ENCODE measurements at places on chromosomes 16 and 17. TPM values are rescaled to one million over a fixed set of nuclear protein-coding genes. Genes with fewer than 3 reads are reported as not detected.

The ITGA3 gene
- 26.2 TPM for total RNA-seq

- no peak for DNase-seq
Measured at GRCh38 chr16:27725236-27726000, 175.5 kb downstream of the KATNIP start.

The MT4 gene
- not detected for total RNA-seq

DNA sequence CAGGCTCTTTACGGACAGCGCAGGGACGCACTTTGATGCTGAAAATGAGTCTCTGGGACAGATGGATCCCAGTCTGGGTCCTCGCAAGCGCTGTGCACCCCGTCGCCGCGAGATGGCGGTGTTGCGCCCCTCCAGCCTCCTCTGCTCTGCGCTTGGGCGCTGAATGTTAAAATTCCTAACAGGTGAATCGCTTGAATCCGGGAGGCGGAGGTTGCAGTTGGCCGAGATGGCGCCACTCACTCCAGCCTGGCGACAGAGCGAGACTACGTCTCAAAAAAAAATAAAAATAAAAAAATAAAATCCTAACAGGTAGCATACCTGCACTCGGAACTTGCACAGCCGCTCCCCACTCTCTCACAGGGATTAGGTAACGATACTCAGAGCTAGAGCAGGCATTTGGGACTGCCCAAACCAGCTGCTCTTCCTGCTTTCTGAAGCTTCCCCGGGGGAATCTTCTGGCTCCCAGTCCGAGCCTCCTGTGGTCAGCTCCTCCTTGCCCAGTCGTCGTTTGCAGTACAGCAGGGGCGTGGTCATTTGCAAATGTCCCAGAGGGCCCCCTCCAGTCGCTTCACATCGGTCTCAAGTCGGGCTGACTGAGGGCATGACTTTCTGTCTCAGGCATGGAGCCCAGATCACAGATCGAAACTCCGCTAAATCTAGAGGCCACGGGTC, 26.2 kb upstream of the OSGIN1 start:
- DNase-seq, result peak; percentile 86

The C1QL1 gene
- total RNA-seq, result 0.81 TPM

The CDK5R1 gene
- total RNA-seq, result 1.9 TPM

GRCh38 chr16:67516296-67517154, 12.1 kb upstream of the RIPOR1 start:
- DNase-seq, result no peak

The PIMREG gene
- total RNA-seq, result 0.38 TPM

DNA sequence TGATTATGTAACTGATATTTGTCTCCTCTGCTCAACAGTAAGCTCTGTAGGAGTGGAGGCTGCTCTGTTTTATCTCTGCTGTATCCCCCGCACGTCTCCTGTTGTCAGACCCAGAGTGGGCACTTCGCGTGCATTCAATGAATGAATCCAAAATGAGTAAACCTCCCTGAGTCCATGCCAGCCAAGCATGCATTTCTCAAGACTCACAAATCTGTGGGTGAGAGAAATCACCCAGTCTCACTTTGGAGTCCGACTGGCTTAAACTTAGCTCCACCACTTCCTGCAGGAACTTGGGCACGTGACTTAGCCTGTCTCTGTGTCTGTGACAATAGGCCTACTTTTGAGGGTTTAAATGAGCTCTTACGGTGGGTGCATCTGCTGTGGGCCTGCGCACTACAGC, 3.7 kb downstream of the PNPO start:
- DNase-seq, result no peak

DNA sequence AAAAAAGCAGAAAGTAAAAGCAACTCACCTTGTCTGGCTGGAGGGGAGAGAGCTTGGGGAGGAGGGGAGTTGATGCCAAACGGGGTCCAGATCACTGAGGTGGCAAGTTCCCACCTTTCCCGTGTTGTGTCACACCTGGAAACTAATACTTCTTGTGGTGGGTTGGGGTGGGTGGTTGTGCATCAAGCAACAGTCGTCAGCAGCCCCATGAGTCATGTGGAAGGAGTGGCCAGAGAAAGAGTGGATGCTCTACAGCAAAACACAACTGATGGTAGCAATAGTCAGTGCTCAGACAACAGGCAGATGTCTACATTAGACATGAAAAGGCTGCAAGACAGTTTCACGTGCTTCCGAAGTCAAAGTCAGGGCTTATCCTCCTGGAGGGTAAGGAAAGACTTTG, 35.4 kb downstream of the ARSG start:
- no peak for DNase-seq

DNA sequence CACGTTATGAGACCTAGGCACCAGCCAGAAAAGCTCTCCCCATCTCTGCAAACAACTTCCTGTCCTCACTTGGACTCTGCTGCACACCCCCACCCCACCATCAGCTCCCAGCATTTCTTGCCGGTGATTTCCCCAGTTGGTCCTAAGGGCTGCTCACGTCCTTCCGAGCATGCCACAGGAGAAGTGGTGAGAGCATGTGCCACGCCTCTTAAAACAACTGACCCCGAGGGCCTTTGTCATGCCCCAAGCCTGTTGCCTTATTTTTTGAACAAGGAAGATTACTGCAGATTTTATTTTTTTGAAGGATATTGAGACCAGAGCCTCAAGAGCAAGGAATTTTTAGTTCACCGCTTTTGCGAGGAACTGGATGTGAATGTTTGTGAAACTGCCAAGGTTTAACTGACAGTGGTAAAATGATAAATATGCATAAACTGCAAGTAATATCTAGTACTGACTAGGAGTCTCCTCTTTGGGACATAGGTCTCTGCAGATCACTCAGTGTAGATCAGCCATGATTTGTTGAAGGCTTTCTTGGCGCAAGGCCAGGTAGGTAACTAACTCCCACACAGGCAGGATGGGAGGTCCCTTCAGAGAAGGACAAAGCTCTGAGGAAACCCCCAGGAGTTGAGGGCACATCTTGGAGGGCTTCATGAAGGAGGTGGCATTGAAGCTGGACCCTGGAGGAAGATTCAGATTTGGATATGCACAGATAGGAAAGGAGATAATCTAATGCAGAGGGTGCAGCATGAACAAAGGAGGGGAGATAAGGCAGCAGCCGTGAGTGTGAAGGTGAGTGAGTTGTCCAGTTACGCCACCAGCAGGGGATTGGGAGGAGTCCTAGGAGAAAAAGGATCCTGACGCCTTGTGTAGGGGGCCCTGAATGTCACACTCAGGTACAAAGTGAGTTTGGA, 44.7 kb downstream of the TMEM132E start:
- no peak for DNase-seq

The C16orf96 gene
- 0.08 TPM for total RNA-seq

DNA sequence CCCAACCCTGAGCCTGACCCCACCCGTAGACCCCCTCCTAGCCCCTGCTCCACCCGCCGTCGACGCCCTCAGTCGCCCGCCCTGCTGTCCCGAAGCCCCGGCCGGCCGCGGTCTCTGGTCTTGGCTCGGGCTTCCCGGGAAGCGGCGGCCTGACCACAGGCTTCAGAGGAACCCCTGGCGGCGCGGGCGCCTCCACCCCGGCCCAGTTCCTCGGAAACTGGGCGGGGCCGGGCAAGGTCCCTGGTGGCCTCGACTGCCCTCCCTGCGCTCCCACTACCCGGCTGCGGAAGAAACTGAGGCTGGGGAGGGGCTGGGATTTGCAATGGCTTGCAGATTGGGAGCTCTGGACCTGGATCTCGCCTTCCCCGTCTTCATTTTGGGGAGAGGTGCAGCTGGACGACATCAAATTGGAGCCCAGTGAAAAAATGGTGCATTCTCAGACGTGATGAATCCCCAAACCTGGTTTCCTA, 692 bp upstream of the SOCS1 start:
- DNase-seq, result peak; percentile 89

The SLFN12 gene
- total RNA-seq, result 5.4 TPM

DNA sequence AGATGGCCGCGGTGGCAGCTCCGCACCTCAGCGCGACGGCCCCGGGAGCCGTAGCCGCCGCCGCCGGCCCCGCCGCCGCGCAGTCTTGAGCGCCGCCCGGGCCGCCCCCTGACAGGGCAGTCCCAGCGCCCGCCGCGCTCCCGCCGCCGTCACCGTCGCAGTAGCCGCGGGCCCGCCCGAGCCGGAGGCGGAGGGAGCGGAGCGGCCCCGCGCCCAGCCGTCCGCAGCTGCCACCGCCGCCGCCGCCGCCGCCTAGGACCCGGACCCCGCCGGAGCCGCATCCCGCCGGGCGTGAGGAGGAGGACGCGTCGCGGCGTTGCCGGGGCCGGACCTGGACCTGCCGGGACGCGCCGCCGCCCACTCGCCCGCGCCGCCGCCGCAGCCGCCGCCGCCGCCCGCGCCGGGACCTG, 218 bp downstream of the TNRC6C start:
- no peak for DNase-seq

All from right cardiac atrium (tissue), 5 donors.